ENCODE measurements at places on chromosomes 1 and 21.

- DNase-seq = no peak
Measured at GRCh38 chr1:30877205-30877912, 31.2 kb downstream of the SDC3 start.

GRCh38 chr1:154148807-154149206 lies 6.1 kb downstream of the NUP210L start:
- no peak for DNase-seq

- no peak for DNase-seq
Measured at GRCh38 chr1:242005866-242006535, 7.1 kb upstream of the MAP1LC3C start.

- DNase-seq = no peak
Measured at GRCh38 chr1:201004154-201004553, 19.4 kb downstream of the KIF21B start.

GRCh38 chr1:227317523-227318015 lies 723 bp downstream of the CDC42BPA start:
- DNase-seq = no peak

- DNase-seq = no peak
Measured at GRCh38 chr1:209102531-209102930, 481.0 kb upstream of the CAMK1G start.

DNA sequence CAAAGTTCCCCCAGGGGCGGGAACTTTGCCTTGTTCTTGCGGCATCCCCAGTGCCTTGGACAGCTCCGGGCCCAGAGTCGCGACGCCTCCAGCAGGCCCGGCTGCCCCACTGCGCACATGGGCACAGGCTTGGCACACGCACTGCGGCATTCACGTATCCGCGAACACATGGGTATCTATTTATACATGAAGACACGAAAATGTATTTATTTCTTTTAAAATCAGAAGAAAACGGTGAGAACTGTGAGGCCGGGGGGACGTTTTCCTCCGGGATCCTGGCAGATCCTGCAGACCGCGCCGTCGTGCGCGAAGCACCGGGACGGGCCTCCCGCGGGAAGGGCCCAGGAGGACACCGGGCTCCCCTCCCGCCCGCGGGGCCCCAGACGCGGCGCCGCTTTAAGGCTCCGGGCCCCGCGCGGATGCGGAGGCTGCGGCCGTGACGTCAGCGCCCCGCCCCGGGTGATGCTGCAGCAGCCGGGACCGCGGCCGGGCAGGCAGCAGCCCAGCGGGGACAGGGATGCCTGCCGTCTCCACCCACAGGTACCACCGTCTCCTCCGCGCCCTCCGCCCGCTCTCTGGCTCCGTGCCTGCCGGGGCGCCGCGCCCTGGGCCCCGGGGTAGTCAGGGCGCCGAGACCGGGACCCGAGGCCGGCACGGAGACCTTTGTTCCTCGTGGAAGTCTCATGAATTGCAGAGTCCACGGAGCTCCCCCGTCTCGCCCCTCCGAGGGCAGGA lies at the start of gene SLC45A1:
Gene SLC45A1 (plus strand): TSS at position 468 of the 735 bp plus-strand sequence. CDS start 6,216 bp downstream, outside the sequence.
- DNase-seq = peak; percentile 75

DNA sequence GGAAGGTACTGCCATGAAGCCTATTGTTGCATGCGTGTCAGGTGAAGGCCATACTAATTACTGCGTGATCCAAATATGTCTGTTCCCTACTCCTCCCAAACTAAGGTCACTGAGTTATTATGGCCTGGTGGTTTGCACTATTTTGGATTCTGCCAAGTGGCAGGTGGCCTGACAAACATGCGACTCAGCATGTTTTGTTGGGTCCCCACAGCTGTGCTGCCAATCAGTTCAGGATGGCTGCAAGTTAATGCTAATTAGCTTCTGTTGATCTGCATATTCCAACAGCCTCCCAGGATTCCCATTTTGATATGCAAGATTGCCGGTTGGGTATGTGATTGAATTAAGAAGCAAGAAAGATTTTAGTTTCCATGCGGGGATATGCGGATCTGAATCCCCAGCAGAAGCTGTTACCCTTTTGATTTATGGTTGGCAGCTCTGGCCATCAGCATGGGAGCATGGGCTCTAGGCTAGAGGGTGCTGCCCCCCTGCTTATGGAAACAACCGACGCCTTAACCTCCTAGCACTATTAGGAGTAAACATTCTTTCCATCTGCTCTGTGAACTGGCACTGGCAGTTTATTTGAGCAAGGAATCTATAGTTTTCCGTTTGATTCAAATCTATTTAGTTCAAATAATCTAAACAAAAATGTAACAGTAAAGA lies 429.8 kb upstream of the C1orf87 start:
- DNase-seq = no peak

DNA sequence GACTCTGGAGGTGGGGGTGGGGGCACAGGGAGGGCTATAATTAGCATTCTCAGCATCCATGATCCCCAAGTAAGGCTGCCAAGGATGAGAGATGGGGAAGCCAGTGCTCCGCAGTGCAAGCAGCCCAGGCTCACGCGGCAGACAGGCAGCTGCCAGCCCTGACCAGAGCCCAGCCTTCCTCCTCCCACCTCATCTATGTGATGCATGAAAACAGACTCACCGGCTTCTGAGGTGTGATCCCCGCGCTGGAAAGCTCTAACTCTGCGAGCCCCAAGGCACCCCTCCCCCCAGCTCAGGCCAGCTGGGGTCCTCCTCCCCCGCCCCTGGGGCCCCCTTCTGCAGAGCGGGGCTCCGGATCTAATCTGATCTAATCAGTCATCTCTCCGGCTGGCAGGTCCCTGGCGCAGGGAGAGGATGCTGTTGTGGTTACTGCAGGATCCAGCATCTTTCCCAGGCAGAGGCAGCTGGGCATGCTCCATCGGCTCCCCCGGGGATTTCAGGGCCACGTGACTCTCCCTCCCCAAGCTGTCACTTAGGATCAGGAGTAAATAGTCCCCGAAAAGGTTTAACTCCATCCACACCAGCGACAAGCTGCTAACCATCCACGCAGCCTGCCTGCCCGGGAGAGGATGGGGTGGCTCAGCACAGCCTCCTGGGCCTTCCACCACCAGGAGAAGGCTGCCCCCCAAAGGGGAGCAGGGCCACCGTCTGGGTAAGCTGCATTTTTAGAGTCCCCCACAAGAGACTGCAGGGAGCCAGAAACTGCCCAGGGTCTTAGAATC lies at the start of gene PLEKHA6:
Gene PLEKHA6 (minus strand): TSS at position 456 of the 782 bp plus-strand sequence. CDS start 86,202 bp downstream, outside the sequence.
- no peak for DNase-seq

DNA sequence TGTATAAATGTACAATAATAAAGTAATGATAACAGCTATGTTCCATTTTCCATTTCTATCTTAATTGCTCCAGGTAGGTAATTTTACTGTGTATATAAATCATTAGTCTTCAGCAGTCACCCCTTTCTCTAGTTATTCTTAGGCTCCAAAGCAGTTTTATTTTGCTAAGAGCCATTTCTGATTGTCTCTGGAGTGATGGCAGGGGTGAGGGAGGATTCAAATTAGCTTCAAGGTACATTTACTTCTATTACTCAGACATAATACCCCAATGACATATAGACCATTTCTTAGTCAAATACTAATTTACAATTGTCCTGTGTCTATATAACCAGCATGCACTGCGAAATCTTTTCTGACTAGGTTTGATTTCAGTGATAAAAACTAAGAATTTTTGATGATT lies 663.4 kb upstream of the PRMT6 start:
- no peak for DNase-seq

- DNase-seq = no peak
Measured at GRCh38 chr1:36560177-36560576, 77.5 kb upstream of the CSF3R start.

DNA sequence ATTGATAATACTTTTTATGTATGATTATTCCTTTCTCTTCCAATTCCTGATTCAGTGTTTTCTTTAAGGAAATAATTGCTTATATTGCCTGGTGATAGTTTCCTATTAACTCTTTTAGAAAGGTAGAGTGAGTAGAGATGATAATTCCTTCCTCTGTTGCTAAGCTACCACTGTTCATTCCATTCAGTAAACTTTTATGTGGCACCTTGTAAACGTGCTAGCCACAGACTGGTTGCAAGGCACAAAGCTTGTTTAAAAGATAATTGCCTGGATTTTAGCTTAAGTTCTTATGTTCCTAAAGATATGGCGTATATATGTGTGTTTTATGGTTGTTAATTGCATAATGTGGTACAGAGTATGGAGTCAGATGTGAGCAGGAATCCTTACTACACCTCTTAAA lies 3.2 kb downstream of the ZFYVE9 start:
- DNase-seq = no peak

DNA sequence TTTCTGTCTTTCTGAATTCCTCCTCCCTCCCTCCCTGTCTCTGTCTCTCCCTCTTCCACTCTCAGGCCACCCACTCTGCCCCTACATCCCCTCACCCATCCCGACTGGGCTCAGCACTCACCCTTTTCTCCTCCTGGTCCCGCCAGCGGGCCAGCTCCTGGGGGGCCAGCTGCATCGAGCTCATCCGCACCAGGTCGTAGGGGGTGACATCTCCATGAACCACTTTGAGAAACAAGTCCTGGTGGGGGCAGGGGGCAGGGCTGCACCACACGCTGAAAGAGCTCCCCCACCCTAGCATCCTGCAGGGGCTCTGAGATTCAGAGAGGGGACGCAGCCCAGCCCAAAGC lies 17.8 kb downstream of the SPOCD1 start:
- no peak for DNase-seq

DNA sequence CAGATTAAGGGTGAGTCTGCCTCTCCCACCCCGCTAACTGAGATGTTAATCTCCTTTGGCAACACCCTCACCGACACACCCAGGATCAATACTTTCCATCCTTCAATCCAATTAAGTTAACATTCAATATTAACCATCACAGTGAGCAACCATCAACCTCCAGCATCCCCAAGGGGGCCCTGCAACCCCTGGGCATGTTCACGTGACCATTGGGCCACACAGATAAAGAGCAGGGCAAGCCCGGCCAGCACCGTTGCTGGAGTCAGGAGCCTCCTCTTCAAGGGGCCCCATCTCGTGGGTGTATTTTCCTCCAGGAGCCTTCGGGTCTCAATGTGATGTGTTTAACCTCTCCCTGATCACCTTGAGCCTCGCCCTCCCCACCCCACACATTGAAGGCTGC lies 8.0 kb upstream of the GPR157 start:
- DNase-seq = no peak

DNA sequence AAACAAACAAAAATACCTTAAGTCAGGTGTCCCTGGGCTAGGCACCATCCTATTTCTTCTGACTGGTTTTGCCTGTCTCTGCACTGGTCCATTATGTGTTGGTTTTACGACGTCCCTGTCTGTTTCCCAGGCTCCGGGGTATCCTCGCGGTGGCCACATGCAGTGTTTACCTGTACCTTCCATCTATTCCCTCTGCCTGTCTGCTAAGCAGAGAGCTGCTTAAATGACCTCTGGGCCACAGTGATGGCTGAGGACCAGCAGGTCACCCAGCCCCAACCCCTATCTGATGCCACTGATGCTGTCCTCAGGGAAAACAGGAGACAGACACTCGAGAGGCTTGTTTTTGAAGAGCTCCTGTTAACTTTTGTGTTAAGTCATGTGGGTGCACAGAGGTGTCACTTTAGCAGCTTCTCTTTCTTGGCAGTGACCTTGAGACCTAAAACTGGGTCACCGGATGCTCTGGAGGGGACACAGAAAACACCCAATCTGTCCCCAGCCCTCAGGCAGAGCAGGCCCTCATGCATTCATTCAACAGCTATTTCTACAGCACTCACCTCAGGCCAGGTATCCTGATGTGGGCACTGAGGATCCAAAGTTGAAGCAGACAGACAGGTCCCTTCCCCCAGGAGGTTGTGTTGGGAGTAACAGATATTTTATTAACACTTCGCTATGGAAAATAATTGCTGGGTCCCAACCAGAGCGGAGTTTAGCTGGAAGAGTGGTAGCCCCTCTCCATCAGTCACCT lies 4.4 kb upstream of the EFHD2 start:
- no peak for DNase-seq

DNA sequence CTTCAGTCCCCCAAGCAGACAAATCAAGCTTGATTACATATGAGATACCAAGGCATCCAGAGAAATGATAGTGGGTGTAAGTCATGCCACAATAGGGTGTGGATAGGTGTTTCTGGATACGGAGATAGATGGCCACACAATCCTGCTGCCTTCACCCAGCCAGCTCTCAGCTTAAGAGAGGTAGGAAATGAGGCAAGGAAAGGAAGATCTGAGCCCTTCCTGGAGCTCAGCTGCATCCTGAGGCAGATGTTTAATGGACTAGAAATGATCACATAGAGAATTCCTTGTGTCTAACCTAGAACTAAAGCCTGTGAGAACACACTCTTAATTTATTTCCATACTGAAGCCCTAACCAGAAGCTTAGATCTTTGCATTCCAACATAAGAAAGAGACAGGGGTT lies 210.3 kb downstream of the ST6GALNAC3 start:
- no peak for DNase-seq

- no peak for DNase-seq
Measured at GRCh38 chr1:190658907-190659306, 181.2 kb upstream of the BRINP3 start.

DNA sequence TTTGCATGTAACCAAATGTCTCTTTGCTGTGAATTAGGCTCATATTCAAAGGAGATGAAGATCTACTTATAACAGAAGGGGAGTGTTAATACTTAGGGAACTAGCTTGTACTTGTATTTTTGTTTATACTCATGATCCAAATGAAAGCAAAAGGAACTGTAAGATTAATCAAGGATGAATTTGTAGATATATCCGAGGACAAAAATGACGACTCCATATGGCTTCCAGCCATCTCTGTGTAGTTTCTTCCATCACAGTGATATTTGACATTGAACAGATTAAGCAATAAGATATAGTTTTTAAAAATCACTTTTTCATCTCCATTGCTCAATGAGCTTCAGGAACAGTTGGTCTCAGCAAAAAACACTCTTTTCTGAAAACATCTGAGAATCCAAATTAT lies 257.4 kb upstream of the CAMK1G start:
- no peak for DNase-seq

- DNase-seq = no peak
Measured at GRCh38 chr1:36851595-36851994, 182.7 kb downstream of the GRIK3 start.

GRCh38 chr1:240464099-240464498 lies 147.9 kb downstream of the GREM2 start:
- no peak for DNase-seq

GRCh38 chr1:116717318-116717717 lies 36.9 kb upstream of the CD2 start:
- no peak for DNase-seq

GRCh38 chr1:10908266-10908665 lies 104.2 kb upstream of the TARDBP start:
- DNase-seq = no peak

- DNase-seq = no peak
Measured at GRCh38 chr1:165857046-165857801, 29.8 kb downstream of the UCK2 start.

GRCh38 chr1:116679091-116679827 lies 11.7 kb upstream of the IGSF3 start:
- DNase-seq = no peak

GRCh38 chr1:106571109-106571508 lies 485.4 kb upstream of the PRMT6 start:
- no peak for DNase-seq

DNA sequence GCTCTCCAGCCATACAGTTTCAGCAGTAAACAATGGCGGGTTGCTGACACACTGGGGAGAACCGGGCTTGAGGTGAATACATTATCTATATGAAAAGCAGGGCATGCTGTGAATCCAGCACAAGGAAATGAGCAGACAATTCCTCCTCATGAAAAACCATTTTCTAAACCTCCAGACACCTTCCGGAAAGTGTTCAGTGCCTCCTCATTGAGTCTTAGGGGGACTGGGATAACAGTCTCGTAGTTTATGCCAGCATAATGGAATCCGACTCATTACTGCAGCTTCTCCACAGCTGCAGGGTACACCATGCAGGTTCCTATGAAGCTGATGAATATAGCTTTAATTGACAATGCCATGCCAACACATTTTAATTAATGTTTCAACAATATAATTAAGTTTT lies 284.1 kb downstream of the BACH1 start:
- no peak for DNase-seq
